Mesothelial cell of epicardium (in vitro differentiated cells): ENCODE measurements at places on chromosomes 16 and 17. TPM values are rescaled to one million over a fixed set of nuclear protein-coding genes. Genes with fewer than 3 reads are reported as not detected.

DNA sequence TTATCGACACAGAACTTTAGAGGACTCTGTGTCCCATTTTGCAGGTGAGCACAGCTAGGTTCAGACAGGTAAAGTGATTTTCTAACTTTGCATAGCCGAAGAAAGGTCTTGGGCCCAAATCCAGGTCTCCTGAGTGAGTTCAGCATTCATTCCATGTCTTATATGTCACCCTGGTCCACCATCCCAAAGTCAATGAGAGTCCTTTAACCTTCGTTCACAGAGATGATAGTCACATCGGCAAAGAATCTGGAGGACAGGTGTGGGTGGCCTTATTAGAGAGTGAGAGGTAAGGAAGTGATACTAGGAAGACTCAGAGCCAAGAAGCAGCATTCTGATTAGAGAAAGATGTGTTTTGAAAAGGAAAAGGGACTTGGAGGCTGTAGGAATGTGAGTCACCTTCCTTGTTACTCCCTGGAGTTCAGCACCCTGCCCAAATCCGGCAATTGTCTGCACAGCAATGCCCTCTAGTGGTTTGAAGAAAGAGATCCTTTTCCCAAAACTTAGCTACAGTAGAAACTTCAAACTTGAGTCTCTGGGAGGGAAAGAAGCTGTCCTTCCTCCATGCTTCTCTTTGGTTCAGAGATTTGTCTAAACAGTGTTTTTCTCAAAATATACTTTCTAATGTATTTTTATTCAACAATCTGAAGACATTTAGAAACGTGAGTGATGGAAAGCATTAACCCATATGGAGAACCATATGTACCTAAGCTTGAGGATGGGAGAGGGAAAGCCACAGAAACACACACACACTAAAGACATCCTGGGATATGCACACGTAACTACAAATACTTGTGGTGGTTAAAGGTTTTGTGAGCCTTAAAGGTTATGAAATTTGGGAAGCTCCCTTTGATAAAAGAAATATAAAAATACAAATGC, 96.4 kb upstream of the SHISA6 start:
- H3K27me3 ChIP-seq: peaks cover 41% of the 10 kb centered on the region
- H3K4me3 ChIP-seq: no peak overlapping the region
- H3K36me3 ChIP-seq: no peaks in the 10 kb centered on the region
- DNase-seq: no peak
- no peak overlapping the region for H3K27ac ChIP-seq
- peaks cover 7% of the 10 kb centered on the region for H3K4me1 ChIP-seq

DNA sequence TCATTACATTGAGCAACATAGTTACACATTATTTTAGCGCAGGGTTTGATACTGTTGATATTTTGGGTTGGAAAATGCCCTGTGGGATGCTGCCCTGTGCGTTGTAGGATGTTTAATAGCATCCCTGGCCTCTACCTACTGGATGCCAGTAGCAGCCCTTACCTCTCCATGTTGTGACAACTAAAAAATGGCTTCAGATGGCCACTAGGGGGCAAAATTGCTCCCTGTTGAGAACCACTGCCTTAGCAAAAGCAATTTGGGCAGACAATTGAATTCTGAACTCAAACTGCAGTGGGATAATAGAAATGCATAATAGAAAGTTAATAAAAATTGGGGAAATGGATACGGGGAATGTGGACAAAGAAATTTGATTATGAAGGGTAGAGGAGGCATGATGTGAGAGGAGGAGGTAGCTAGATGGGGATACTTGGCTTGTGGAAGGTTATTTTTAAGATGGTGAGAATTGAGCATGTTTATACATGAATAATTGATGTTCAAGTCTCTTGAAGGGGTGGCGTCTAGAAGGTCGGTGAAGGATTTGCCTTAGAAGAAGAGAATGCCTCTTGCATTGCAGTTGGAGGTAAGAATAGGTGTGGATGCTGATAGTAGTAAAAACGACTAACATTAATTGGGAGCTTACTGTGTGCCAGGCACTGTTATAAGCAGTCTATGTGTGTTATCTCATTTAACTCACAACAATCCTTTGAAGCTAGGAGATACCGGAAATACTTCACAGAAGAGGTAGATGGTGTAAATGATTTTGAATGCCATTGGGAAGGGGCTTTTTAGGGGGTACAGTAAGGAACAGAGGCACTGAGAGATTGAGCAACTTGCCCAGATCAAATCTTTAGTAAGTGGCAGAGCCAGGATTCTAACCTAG, 19.0 kb downstream of the HEATR9 start:
- H3K36me3 ChIP-seq: peaks cover 23% of the 10 kb centered on the region
- no peak overlapping the region for H3K27ac ChIP-seq
- no peaks in the 10 kb centered on the region for H3K27me3 ChIP-seq
- no peaks in the 10 kb centered on the region for H3K4me1 ChIP-seq

Gene OR1D2
- total RNA-seq: not detected in 3 replicates

Gene MEIOB
- total RNA-seq: not detected in 3 replicates

Gene AIPL1
- total RNA-seq: not detected in 3 replicates

GRCh38 chr17:40361063-40361924, 3.2 kb downstream of the GJD3 start:
- H3K27ac ChIP-seq: no peak overlapping the region
- H3K27me3 ChIP-seq: peaks cover 23% of the 10 kb centered on the region
- H3K4me3 ChIP-seq: no peak overlapping the region
- peaks cover 19% of the 10 kb centered on the region for H3K4me1 ChIP-seq

Gene LDHD
- total RNA-seq: 0.65 to 0.86 TPM (median 0.66 TPM) in 3 replicates

Gene HYDIN
- total RNA-seq: 0.42 to 1.2 TPM (median 0.72 TPM) in 3 replicates

- DNase-seq: no peak
- no peaks in the 10 kb centered on the region for H3K36me3 ChIP-seq
- H3K4me1 ChIP-seq: no peaks in the 10 kb centered on the region
- H3K27me3 ChIP-seq: no peaks in the 10 kb centered on the region
Measured at GRCh38 chr16:25966172-25967097, 274.7 kb downstream of the HS3ST4 start.

DNA sequence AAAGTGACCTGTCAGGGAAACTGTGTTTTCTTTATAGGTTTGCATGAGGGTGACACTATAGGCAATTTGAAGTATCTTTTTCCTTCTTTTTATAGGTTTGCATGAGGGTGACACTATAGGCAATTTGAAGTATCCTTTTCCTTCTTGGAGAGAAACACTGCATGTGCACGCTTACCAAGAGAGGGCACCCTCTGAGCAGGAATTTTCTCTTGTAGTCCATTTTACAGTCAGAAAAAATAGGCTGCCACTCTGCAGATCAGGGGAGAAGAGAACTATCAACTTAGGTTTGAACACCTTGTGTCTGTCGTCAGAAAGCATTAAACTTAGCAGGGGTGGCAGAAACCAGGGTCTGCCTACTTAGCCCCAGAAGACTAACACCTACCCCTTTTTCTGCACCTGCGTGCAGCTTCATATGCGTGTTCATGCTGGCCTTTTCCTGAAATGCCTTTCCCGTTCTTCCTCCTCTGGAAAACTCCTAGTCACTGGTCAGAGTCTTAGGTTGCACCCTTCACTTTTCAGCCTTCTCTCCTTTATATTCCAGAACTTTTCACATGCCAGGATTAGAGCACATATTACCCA, 16.4 kb upstream of the SMIM36 start:
- H3K36me3 ChIP-seq: no peaks in the 10 kb centered on the region
- H3K27ac ChIP-seq: no peak overlapping the region
- peaks cover 19% of the 10 kb centered on the region for H3K4me1 ChIP-seq
- peaks cover 4% of the 10 kb centered on the region for H3K27me3 ChIP-seq
- no peak for DNase-seq
- H3K4me3 ChIP-seq: no peak overlapping the region

DNA sequence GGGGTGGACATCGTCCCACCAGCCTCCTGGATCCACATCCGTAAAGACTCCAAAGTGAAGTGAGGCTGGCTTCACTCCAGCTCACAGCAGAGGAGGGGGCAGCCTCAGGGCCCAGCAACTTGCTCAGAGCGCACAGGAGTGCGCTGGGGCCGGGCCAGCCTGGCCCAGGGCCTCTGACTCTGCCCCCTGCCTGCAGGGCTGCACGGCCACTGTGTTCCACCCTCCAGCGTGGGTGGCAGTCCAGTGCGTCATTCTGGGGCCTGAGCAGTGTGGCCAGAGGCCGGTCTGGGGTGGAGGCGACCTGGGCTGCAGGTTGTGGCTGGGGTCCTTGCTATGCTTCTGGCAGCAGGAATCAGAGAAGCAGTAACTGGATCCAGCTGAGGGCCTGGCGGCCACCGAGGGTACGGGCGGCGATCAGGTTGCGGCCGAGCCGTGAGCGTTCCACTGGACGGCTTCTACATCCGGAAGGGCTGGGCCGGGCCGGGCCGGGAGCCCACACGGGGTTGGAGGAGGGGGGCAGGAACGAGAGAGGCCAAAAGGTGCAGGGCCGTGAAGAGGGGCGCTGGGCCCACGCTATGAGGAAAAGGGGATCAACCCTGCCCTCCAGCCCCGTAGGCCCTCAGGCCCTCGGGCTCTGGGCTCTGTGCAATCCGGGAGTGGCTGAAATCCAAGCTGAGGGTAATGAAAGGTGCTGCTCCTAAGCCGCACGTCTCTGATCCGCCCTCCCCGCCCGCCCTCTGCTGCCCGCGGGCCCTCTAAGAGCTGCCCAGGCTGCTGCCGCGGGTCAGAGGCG, at the start of gene FSCN2:
FSCN2 (plus strand) TSS at position 787 of the 793 bp plus-strand sequence. CDS start 155 bp downstream, outside the sequence.
- H3K4me3 ChIP-seq: no peak within 1 kb of the TSS
- no peak within 1 kb of the TSS for H3K27ac ChIP-seq
- no peak for DNase-seq
- no peaks in the 10 kb centered on the region for H3K36me3 ChIP-seq
- no peaks in the 10 kb centered on the region for H3K27me3 ChIP-seq

Gene ZNRF1
- total RNA-seq: 52.9 to 55.0 TPM (median 53.1 TPM) in 3 replicates

DNA sequence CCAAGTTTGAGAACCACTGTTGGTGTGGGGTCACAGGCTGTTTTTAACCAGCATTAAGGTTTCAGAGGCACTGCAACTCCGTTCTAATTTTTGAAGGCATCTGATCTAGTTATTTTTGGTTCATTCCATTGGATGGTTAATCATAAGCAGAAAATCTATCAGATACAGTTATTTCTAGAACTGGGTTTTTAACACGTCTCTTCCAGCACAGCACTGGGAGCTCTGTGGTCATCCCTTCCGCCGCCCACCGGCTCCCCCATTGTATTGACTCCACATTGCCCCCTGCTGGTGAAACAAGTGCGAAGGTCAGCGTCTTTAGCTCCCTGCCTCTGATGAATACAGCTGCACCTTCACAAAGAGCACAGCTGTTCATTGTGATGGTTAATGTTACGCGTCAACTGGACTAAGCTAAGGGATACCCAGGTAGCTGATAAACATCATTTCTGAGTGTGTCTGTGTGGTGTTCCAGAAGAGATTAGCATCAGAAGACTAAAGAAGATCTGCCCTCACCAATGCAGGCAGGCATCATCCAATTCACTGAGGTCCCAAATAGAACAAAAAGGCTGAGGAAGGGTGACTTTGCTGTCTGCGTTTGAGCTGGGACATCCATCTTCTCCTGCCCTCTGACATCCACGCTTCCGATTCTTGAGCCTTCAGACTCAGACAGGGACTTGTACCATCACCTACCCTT, 8.5 kb downstream of the CCL18 start:
- no peak overlapping the region for H3K4me3 ChIP-seq
- DNase-seq: peak; percentile 57
- no peaks in the 10 kb centered on the region for H3K36me3 ChIP-seq
- no peaks in the 10 kb centered on the region for H3K4me1 ChIP-seq
- no peak overlapping the region for H3K27ac ChIP-seq
- peaks cover 47% of the 10 kb centered on the region for H3K27me3 ChIP-seq

Gene KLHDC4
- 49.7 to 52.7 TPM (median 52.3 TPM) in 3 replicates for total RNA-seq

- DNase-seq: no peak
- no peaks in the 10 kb centered on the region for H3K27me3 ChIP-seq
- H3K27ac ChIP-seq: peak overlapping the region; percentile 83
Measured at GRCh38 chr16:47320546-47321310, 140.1 kb downstream of the ITFG1 start.

Gene MYH3
- 3.7 to 4.3 TPM (median 3.7 TPM) in 3 replicates for total RNA-seq

DNA sequence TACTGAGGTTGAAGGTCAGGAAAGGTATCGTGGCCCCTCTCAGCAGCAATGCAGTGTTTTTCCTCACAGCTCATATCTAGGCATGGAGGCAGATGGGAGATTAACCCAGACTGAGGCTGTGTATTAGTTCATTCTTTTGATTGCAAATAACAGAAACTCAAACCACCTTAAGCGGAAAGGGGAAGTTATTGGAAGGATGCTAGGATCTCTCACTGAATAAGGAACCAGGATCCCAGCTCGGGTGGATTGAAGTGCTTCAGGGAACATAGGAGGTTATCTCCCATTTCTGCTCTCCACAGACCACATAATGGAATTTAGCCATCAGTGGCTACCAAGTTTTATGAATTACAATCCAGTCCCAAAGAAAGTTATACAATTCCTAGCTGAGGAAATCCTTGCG, 8.2 kb downstream of the ZNF689 start:
- peaks cover 29% of the 10 kb centered on the region for H3K36me3 ChIP-seq
- H3K4me1 ChIP-seq: no peaks in the 10 kb centered on the region
- H3K4me3 ChIP-seq: no peak overlapping the region
- DNase-seq: no peak
- H3K27me3 ChIP-seq: no peaks in the 10 kb centered on the region

DNA sequence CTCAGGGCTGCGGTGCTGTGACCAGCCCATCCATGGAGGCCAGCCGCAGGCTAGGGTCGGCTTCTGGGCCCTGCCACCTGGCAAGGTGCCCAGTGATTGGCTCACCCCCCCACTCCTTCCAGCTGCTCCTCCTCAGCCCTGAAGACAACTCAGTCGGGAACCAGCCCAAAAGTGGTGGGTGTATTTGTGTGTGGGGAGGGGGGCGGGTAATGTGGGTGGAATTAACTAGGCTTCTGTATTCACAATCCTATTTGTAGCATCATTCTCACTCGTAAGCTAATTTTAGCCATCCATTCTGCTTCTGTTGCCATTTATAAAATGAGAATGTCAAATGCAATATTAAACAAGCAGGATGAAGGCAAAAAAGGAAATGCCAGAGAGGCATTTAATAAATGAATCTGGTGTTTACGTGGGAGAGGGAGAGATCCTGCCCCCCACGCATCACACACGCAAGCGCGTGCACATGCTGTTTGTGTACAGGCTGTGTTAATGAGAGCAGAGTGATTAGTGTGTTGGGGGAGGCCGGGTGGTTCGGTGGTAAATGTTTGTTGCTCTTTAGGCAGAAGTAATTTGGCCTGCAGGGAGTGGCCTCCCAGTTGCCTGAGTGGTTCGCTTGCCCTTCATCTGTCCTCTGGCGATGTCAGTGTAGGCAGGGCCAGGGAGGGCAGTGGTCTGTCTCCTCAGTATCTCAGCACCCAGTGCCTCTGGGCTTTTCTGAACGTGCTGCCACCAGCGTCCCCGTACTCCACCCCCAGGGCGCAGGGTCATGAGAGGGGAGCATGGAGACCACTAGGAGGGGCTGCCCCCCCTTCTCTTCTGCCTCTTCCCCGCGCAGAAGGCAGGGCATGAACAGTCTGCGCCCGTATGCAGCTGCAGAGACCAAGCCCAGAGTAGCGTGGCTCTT, 140.1 kb downstream of the CCDC182 start:
- no peaks in the 10 kb centered on the region for H3K27me3 ChIP-seq
- peaks cover 48% of the 10 kb centered on the region for H3K4me1 ChIP-seq
- H3K4me3 ChIP-seq: peak overlapping the region; percentile 15
- peak overlapping the region; percentile 77 for H3K27ac ChIP-seq

GRCh38 chr17:7650509-7651096, at the start of gene ATP1B2:
TSS of gene ATP1B2 (plus strand) at chr17:7650926. CDS start at chr17:7651519, 593 bp downstream.
- peak within 1 kb of the TSS; percentile 82 for H3K4me3 ChIP-seq
- peak within 1 kb of the TSS; percentile 61 for H3K27ac ChIP-seq
- peak; percentile 60 for DNase-seq
- H3K36me3 ChIP-seq: no peaks in the 10 kb centered on the region

GRCh38 chr16:54175169-54175551, 111.4 kb downstream of the IRX3 start:
- H3K27ac ChIP-seq: peak overlapping the region; percentile 78
- no peak for DNase-seq
- H3K36me3 ChIP-seq: no peaks in the 10 kb centered on the region
- H3K4me1 ChIP-seq: peaks cover 87% of the 10 kb centered on the region
